ENCODE measurements at places on chromosomes 6 and 20.
A peak's percentile ranks its signal among the peaks of the same experiment; 100 is the strongest.

DNA sequence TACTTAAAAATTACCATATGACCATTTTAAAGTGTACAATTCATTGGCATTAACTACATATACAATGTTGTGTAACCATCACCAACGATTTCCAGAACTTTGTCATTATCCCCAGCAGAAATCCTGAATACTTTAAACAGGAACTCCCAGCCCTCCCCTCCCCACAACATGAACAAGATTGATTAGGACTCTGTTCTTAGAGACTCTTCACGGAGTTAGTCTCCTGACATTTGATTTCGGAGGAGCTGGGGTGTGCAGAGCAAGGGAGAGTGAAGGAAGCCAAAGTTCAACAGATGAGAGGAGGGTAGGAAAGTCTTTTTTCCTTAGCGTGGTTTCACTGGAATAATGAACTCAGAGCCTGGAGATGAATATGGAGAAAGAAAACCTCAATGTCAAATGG is 17.2 kb upstream of the QKI start:
- no peak for DNase-seq

DNA sequence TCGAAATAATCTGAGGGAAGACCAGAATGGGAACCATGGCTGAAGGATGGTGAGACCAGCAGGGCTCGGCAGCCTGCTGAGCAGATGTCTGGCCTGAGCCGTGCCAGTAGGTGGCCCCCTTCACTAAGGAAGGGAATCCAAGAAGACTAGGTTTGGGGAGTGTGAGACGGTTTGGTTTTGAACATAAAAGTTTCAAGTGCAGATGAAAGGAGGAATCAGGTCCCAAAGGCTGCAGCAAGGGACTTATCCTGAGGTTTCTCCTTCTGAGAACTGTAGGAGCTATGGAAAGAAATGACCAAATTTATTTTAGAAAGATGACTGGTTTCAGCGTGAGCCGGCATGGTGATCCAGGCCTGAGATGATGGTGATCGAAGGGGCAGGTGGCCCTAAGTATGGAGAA is 4.6 kb upstream of the OSER1 start:
- DNase-seq: no peak

GRCh38 chr6:2970753-2971419 is 481 bp downstream of the SERPINB6 start:
- DNase-seq: no peak

GRCh38 chr6:93494057-93494456 is 74.7 kb upstream of the EPHA7 start:
- no peak for DNase-seq

DNA sequence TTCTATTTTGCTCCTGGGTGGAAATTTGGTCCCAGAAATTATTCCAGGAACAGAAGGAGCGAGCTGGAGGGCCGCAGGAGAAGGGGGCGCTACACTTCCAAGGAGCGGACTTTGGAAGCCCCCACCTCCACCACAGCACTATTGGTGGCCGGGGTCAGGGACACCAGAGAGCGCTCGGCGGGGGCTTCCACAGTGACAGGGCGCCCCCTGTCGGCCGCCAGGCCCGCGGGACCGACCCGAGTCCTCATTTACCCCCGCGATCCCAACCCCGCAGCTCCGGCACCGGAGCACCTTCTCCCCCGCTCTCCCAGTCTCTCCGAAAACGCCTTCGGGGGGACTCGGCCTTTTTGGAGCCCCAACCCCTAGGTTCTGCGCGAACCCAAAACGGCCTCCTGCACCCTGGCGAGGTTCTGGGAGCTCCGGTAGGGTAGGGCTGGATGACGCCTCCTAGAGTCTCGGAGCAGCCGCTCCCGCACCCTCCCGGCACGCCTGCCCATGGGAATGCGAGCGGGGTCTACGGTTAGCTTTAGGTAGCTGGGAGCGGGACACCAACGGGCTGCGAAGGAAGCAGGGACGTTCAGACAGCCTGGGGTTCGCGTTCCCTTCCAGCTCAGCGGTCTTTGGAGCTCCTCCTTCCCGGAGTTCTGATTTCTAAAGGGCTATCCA is 2.4 kb upstream of the FOXA2 start:
- no peak for DNase-seq

GRCh38 chr6:9380568-9380967 is 945.2 kb upstream of the SLC35B3 start:
- DNase-seq: no peak

- no peak for DNase-seq
Observed at GRCh38 chr20:20070871-20071726, 18.8 kb downstream of the CFAP61 start.

- no peak for DNase-seq
Observed at GRCh38 chr6:125533710-125534397, 215.6 kb upstream of the HEY2 start.

GRCh38 chr6:837380-837779 is 144.4 kb upstream of the EXOC2 start:
- no peak for DNase-seq

GRCh38 chr6:43835872-43836419 is 65.9 kb downstream of the VEGFA start:
- no peak for DNase-seq

- DNase-seq: no peak
Observed at GRCh38 chr6:166597711-166598440, 11.4 kb upstream of the RAMACL start.

GRCh38 chr20:63950701-63951397 is 5.4 kb downstream of the UCKL1 start:
- DNase-seq: no peak

GRCh38 chr6:41720262-41720620 is 15.2 kb downstream of the TFEB start:
- DNase-seq: no peak

DNA sequence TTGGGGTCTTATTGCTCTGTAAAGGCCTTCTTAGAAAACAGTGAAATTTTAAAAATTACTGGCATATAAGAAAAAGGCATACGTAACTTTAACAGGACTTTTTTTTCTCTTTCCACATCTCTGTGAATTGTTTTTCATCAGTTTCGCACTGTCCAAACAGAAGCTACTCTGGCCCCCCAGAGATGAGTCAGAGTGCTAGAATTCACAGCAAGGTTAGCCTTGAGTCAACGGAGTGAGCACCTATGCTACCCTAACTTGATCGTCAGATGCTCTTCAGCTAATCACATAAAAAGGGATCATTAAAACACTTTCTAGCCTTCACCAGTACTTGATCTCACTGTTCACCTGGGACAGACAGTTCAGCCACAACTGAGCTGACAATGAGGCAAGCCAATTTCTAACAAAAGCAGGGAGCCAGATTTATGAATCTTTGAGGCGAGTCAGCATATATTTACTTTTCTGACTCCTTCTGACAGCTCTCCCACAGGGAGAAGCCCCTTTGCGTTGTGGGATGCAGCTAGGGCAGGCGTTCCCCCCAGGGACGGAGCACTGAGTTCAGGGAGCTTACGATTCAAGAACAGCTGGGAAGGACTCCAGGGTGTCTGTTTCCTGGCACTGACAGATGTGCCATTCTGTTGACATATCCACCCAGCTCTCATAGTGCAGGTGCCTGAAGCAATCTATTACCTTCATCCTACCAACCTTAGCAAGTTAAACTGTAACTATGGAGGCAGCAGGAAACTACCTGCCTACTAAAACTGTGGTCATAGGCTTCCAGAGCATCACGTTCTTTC is 46.4 kb upstream of the SPDEF start:
- DNase-seq: no peak

DNA sequence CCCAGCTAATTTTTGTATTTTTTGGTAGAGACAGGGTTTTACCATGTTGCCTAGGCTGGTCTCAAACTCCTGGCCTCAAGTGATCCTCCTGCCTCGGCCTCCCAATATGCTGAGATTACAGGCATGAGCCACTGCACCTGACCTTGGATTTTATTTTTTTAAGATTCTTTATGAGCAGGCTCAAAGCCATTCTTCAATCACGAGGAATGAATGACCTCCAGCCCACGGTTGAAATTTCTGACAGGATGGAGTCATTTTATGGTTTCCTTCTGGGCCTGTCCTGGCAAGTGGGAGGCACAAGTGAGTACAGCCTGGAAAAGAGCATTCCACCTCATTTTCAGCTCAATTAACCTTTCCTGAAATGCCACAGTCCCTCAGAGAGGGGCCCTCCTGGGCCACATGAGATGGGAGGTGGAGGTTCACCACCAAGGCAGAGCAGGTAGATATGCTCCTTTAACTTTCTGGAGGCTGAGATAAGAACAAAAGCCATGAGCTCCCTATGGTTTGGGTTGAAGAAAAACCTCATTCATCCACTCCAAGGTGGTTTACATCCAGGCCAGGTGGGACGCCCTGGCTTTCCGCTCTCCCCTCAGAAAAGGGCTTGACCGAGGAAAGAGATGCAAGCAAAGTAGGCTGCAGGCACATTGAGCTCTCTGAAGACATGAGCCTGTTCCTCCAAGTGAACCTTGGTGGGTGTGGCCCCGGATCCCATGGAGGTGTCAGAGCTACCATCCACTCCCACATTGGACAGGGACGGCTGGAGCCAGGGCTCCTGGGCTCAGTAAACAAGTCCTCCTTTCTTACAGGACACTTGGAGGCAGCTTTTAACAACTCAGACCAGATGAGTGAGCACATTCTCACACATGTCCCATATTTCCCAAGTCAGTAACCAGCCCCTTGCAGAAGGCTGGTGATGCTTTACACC is 208.5 kb upstream of the SSTR4 start:
- DNase-seq: no peak

DNA sequence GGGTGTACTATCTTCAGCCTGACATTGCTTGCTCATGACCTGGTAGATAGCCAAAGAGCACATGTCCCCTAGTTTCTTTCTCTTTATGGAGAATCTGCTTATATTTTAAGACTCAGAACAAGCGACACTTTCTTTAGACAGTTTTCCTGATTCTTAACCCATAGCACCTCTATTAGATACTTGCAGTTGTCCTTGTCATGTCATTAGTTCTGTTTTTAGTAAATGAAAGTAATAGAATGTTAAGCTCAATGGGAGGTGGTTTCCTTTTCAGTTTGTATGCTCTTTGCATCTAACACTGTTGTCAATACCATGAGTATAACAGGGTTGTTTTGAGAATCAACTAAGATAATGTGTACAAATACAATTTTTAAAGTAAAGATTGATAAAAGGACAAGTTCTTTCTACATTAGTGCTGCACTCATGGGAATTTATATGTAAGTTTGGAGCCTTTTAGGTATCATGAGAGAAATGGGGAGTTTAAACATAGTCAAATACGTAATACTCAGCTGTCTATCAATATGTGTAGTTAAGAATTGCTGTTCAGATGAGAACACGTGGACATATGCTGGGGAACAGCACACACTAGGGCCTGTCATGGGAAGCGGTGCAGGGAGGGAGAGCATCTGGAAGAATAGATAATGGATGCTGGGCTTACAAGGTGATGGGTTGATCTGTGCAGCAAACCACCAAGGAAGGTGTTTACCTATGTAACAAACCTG is 124.3 kb downstream of the GRM1 start:
- DNase-seq: no peak

DNA sequence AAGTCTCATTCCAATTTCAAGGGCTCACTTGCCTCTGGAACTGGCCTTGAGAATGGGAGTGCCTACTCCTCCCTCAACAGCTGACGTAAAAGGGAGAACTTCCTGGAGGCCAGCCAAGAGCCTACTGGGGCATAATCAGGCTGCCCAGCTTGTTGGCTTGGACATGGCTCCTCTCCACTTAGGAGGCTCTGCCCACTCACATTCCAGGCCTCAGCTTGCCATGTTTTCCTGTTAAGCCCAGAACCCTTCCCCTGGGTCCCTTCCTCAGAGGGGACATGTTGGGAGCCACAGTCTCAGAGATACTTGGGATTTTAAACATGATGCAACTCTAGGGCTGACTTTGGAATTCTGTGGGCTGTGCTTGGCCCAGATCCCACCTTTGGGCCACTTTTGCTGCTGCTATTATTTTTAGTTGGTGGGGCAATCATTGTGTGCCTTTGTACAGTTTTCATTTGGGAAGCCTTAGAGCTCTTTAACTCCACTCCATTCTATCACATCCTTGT is 31.5 kb upstream of the ADTRP start:
- no peak for DNase-seq

DNA sequence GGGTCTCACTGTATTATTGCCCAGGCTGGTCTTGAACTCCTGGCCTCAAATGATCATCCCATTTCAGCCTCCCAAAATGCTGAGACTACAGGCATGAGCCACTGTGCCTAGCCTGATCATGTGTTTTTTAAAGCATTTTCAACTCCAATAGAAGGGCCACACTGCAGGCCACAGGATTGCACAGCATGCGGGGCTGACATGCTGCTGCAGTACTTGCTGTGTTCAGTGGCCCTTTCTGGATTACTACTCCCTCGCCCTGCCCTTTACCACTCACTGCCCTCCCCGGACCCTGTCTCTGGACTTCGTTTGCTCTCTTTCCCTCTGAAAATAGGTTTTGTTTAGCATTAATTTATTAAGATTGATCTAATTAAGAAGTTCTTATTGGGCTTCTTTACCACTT is 37.3 kb downstream of the HECA start:
- no peak for DNase-seq

DNA sequence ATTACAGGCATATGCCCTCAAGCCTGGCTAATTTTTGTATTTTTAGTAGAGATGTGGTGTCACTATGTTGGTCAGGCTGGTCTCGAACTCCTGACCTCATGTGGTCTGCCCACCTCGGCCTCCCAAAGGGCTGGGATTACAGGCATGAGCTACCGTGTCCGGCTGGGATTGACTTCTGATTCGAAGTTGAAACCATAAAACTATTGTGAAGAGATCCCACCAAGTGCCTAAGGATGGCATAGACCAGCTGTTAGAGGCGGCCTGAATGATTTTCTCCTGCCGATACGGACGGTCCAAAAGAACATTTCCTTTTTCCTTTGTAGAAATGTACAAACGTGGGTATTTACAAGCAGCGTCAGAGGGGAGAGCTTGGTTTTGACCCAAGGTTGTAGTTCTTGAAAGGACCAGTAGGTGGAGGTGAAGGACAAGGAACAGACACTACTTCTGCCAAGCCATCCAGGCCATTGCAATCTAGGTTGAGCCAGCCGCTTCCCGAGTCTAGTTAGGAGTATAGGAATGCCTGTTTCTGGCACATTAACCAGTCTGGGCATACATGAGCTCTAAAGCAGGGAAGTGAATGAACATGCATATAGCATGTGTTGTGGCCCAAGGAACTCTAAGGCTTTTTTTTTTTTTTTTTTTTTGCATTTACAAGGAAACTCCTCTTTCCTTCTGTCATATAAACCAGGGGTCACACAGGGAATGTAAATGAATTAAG is 29.0 kb downstream of the MOCS3 start:
- peak; percentile 70 for DNase-seq

DNA sequence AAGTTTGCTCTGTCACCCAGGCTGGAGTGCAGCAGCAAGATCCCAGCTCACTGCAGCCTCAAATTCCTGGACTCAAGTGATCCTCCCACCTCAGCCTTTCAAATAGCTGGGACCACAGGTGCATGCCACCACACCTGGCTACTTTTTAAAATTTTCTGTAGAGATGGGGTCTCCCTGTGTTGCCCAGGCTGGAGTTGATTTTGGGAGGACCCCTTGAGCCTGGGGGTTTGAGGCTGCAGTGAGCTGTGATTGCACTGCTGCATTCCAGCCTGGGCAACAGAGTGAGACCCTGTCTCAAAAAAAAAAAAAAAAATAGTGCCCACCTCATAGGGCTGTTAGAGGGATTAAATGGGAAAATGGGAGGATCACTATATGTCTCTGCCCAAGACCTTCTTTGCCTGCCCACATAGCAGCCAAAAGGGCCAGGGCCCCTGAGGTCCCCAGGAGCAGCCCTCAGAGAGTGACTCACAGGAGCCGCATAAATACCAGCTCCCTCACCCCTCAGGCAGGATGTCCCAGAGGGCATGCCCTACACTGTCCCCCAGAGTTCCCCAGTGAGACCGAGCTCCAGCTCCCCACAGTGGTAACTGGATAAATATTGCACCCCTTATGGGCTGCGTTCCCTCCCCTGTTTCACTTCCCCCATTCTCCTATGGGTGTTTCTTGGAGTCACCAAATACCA is 11.7 kb upstream of the MDGA1 start:
- no peak for DNase-seq

- DNase-seq: no peak
Observed at GRCh38 chr20:56411759-56412472, at the start of gene CASS4. Gene CASS4 (plus strand): TSS chr20:56412260. CDS start chr20:56412459, 199 bp downstream.

Measured in forelimb muscle (tissue), 1 donor.